Activated naive CD4-positive, alpha-beta T cell (primary cell): ENCODE measurements at places on chromosomes 3 and 15.
A peak's percentile ranks its signal among the peaks of the same experiment; 100 is the strongest.

GRCh38 chr3:20319551-20319950 is 133.5 kb upstream of the SGO1 start:
- no peak for DNase-seq

DNA sequence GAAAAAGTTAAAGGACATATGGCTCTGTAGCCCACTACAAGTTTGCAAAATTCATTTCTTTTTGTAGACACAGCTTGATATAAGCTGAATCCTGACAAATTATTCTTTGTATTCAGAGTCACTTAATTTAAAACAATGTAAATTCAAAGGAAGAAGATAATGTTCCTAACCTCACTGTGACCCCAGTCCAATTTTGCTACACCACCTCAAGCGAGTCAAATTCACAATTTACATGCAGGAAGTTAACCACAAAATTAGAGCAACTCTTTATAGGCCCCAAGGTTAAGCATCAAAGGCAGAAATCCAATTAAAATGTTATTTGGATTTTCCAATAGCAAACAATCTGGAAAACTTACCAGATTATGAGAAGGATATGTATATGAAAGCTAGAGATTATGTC is 119.5 kb upstream of the CNTN6 start:
- DNase-seq = no peak

DNA sequence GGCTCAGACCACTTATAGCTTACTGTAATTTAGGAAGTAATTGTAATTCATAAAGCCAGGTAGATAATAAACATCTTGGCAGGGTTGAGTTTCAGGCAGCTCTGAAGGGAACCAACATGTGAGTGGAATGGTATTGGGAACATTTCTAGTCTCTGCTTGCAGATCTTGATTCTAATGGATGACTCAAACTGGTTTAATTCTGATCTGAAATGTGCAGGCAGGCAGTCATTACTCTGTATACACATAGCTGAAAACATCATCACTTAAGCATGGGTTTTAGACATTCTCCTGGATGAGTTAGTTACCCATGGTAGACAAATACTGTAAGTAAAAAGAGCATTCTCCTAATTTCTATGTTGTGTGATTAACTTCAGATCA is 317.0 kb upstream of the TPRG1 start:
- DNase-seq = no peak

DNA sequence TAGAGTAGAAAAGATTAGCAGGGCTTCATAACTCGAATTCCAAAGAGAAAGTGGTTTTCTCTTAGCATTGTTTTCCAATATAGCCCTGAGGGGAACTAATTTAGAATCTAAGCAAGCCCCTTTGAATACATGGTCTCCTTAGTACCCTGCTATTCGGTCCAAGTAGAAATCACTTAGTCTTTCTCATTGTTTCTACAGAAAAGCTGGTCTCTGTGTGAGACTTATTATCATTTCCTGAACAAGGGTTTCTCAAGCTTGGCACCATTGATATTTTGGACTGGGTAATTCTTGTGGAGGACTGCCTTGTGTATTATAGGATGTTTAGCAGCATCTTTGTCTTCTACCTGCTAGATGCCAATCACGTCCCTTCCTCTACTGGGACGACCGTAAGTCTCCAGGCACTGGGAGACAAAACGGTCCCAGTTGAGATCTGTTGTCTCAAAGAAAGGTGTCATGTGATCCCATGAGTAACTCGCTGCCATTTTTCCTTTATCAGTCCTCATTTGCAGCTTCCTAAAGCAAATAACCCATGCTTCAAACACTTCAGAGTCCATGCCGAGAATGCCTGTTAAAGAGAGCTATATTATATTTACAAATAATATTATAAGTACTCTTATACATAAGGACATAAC is 230.7 kb upstream of the SLCO3A1 start:
- DNase-seq = no peak

GRCh38 chr3:54988302-54988837 is 60.5 kb upstream of the LRTM1 start:
- no peak for DNase-seq

GRCh38 chr15:57522148-57522547 is 69.6 kb upstream of the MYZAP start:
- DNase-seq = no peak

DNA sequence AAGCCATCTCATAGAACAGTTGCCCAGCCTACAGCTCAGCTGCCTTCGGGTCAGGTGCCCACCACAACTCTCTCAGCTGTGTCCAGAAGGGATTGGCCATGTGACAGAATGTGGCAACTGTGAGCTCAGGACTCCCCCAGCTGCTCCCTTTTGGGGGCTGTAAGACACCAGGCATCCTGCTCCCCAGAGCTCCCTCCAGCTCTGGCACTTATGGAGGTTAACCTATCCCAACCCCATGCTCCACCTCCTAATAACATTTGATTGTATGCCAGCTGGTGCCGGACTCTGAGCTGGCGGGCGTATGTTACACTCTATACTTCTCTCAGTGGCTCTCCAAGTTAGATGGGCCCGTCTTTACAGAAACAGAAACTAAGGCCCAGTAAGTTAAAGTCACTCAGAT is 222.8 kb downstream of the FAM43A start:
- DNase-seq = no peak

GRCh38 chr3:197001972-197002700 is 27.5 kb downstream of the MELTF start:
- DNase-seq = no peak

GRCh38 chr15:71050461-71050860 is 64.8 kb upstream of the THSD4 start:
- DNase-seq = no peak

DNA sequence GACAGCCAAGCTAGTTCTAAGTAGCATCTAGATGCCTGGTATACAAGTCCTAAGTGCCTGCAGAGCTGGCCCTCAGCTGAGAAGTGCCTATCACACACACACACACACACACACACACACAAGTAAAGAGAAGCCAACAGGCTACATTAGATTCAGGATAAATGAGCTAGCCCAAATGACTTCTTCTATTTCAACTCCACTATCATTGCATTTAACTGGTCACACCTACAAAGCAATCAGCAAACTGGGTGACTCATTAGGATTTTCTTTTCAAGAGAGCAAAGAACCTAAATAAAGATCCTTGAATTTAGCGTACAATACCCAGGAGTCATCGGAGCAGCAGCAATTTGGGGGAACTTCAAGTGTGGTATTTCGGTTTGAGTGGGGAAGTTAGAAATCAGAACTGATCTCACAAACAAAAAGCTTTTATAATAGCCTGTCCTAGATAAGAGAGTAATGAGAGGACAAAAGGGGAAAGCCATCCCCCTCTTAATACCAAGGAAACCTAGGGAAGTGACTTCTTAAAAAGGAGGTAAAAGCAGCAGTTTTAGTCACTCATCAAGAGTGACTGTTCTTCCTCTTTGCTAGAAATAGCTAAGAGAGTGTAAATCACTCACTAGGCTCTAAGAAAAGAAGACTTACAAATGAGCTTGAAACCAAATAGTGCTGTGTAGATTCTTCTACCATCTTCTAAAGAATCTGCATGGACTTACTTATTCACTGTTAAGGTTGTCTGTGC is 112.7 kb downstream of the TNIK start:
- DNase-seq = no peak

DNA sequence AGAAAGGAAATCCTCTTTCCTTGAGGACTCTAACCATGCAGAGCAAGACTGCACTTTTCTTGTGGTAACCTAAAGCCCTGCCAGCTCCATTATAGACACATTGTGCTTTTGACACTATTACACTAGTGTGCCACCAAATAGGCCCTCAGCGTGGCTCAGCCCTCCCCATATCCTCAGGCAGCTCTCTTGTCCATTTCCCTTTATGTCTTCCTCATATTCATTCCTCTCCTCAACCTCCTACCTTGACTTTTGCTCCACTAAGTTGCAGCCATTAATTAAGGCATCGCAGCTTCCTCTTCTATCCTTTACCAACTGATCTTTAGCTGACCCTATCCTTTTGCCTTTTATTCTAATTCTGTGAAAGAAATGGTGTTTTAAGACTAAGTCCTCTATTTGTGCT is 3.7 kb downstream of the ATG7 start:
- DNase-seq = no peak

DNA sequence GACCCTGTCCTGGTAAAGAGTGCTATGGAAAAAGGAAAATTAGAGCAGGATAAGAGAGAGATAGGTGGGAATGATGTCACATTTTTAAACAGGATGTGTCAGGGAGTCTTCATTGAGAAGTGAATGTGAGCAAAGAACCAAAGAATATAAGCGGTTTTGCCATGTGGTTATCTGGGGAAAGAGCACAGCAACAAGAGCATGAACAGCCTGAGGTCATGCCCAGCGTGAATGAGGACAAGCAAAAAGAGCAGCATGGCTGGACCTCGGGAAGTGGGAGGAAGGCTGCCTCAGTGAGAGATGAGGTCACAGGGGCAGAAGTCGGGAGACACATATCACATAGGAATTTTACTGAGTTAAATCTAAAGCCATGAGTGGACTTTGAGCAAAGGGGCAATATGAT is 82.8 kb upstream of the HES1 start:
- DNase-seq = no peak

GRCh38 chr3:177358977-177359592 is 161.8 kb upstream of the TBL1XR1 start:
- DNase-seq = peak; percentile 40

GRCh38 chr15:98904544-98904943 is 103.0 kb downstream of the PGPEP1L start:
- no peak for DNase-seq

GRCh38 chr3:16398648-16399047 is 114.9 kb downstream of the RFTN1 start:
- no peak for DNase-seq

DNA sequence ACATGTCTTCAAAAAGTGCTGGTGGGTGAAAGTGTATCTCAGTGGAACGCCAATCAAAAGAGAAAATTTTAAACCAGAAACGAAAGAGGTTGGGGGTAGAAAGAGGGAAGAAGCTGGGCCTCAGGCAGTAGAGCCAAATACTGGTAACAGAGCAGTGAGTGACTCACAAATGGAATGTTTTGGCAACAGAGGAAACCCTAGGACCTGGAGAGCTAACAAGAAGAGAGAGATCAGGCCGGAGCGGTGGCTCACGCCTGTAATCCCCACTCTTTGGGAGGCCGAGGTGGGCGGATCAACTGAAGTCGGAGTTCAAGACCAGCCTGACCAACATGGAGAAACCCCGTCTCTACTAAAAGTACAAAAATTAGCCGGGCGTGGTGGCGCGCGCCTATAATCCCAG is 450.8 kb upstream of the NAALADL2 start:
- DNase-seq = no peak

GRCh38 chr3:53594276-53594675 is 99.9 kb downstream of the CACNA1D start:
- DNase-seq = no peak

GRCh38 chr3:140898340-140899180 is 43.1 kb upstream of the SLC25A36 start:
- DNase-seq = no peak

- DNase-seq = no peak
Measured at GRCh38 chr3:83393276-83393675, 1565.5 kb upstream of the CADM2 start.

- DNase-seq = no peak
Measured at GRCh38 chr15:82799183-82799841, 6.6 kb downstream of the FSD2 start.
